ENCODE measurements at places on chromosomes 1 and 21.

DNA sequence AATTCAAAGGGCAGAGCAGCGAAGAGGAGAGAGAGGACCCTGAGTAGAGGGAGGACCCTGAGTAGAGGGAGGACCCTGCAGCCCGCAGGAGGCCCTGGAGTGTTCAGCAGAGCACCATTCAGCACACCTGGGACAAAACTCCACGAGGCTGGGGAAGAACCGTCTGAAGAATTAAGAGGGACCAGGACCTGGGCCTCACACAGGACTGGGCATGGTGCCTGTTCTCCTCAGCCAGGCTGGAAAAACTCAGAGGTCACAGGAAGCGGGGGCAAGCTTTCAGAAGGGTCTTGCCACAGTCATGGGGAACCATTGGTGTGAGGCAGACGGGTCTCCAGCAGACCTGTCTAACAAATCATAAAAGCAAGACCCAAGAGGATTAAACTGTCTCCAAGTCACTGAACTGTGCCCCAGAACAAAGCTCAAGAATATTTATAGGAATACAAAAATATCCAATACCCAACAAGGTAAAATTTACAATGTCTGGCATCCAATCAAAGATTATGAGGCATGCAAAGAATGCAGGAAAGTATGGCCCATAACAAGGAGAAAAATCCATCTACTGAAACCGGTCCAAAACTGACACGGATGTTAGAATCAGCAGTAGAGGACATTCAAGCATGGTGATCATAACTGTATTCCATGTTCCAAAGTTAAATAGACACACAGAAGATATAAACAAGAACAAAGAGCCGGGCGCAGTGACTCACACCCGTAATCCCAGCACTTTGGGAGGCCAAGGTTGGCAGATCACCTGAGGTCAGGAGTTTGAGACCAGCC, 30.6 kb downstream of the MORN1 start:
- peak; percentile 69 for DNase-seq

DNA sequence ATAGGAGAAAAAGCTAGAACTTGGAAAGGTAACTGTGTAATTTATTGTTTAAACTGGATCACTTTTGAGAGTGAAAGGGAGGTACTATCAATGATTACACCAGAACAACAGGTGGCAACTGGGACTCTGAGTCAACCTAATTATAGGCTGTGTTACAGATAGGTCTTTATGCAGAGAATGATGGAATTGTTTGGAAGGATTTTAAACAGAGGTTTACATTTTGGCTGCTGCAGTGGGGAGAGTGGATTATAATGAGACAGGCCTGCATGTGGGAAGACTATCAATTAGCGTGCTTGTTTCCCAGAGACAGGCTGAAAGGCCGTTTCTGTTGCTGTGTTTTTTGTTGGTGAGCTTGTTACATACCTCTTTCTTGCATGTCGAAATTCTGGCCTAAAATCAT, 432.9 kb downstream of the PLA2G4A start:
- DNase-seq, result no peak

DNA sequence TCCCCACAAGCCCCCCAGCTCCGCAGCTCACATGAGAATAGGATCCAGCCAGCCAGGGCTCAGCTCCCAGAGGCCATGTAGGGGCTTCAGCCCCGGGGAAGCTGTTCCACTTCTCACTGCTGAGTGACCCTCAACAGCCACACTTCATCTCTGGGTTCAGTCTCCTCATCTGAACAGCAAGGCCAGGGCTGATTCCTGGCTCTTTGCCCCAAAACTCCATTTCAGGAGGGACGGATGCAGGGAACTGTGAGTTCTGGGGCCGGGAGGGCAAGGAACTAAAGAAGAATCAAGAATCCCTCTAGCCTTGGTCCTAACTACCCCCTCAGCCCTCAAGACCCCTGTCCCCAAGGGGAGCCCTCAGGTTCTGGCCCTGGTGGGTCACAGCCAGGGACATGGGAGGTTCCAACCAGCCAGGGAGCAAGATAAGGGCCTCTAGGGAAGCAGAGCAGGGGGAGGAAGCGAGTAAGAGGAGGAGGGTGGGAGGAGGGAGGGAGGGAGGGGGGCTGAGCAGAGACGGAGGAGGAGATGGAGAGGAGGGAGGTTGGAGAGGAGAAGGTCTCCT, 13.1 kb downstream of the SDC3 start:
- DNase-seq, result no peak

- DNase-seq, result no peak
Observed at GRCh38 chr1:173009597-173009996, 41.1 kb downstream of the TNFSF18 start.

DNA sequence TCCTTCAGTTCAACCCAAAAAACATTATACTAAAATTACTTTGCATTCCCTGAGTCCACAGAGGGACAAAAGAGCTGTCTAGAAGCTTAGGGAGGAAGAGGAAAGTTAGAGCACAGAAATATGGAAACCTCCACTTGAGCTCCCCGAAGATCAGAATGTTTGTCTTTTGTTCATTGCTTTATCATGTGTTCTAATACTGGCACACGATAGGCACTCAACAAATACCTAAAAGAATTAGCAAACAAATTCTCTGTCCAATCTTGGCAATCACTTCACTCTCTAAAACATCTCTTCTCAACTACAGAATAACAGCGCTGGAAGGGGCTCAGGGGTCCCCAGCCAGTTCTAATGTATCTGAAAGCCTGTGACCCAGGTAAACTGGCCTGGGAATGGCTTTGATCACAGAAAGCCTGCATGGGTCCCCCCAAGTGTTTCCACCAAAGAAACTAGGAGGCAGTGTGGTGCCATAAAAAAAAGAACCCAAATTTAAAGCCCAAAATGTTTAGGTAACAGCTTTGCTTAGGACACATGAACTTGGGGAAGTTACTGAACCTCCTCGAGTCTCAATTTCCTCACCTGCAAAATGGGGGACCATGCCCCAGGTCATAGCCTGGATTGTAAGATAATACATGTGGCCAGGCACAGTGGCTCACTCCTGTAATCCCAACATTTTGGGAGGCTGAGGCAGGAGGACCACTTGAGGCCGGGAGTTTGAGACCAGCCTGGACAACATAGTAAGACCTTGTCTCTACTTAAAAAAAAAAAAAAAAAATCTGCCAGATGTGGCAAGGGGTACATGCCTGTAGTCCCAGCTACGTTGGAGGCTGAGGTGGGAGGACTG, 45.8 kb downstream of the SSBP3 start:
- no peak for DNase-seq

DNA sequence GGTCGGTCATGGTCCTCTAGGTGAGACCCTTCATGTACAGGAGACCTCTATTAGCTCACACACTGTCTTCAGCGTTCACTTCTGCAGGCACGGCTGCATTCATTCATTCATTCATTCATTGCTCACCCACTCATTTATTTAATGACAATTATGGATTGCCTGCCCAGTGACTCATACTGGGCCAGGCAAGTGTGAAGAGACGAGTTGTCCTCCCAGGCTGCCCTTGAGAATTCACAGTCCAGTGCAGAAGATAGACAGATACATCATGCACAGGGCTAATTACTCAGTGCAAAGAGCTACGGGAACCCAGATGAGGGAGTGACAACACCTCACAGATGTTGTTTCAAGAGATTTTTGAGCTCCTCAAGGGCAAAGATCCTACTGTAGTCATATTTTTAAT, 248.4 kb downstream of the TNR start:
- peak; percentile 69 for DNase-seq

GRCh38 chr1:204545202-204545601, 29.0 kb downstream of the MDM4 start:
- no peak for DNase-seq

- no peak for DNase-seq
Observed at GRCh38 chr1:93633313-93633712, 48.3 kb downstream of the BCAR3 start.

DNA sequence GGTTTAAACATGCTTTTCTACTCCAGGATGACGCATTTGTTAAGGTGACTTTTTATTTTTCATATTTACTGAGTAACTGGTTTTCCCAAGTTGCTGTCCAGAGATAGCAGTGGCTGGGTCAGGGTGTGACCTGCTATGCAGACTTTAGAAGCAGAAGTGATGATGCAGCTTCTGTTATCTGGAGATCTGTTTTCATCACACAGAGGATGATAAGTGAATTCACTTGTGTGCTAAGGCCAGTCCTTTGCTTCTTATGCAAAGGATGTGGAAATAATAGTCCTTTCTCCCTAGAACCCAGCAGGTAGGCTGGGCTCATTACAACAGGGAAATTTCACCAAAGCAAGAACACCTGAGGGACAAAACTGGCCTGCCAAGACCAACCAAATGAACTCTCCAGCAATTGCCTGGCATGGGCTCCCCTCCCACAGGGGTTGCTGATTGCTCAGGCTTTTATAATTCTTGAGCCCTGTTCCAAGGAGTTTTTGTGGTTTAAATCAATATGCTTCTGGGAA, 97.8 kb upstream of the LPGAT1 start:
- DNase-seq, result no peak

GRCh38 chr1:214823311-214824117, 220.5 kb downstream of the CENPF start:
- no peak for DNase-seq

- DNase-seq, result peak; percentile 6
Observed at GRCh38 chr1:28412731-28413130, 43.2 kb downstream of the PHACTR4 start.

GRCh38 chr1:167805041-167805556, 83.3 kb downstream of the MPZL1 start:
- DNase-seq, result no peak

- no peak for DNase-seq
Observed at GRCh38 chr1:23908453-23909341, 4.5 kb downstream of the CNR2 start.
